Dermis blood vessel endothelial cell (primary cell): ENCODE measurements at places on chromosomes 7 and 10. TPM values are rescaled to one million over a fixed set of nuclear protein-coding genes. Genes with fewer than 3 reads are reported as not detected.

The IQCE gene
- total RNA-seq = 6.0 and 10.4 TPM in 2 replicates

The FANK1 gene
- 0.51 and 0.65 TPM in 2 replicates for total RNA-seq

The GPRIN2 gene
- 0.09 and 0.17 TPM in 2 replicates for total RNA-seq

The SEMA3C gene
- 0.85 and 4.2 TPM in 2 replicates for total RNA-seq

The PAX2 gene
- 0.14 and 0.51 TPM in 2 replicates for total RNA-seq

The TMEM213 gene
- not detected in 2 replicates for total RNA-seq

The HOXA9 gene
- 9.0 and 11.8 TPM in 2 replicates for total RNA-seq

The PIK3CG gene
- 4.1 and 6.6 TPM in 2 replicates for total RNA-seq

The KNDC1 gene
- 0.28 TPM in 1 of 2 replicates, not detected in the other for total RNA-seq

The PRKG1 gene
- 1.3 and 4.1 TPM in 2 replicates for total RNA-seq

The PTF1A gene
- not detected in 2 replicates for total RNA-seq

The VPS37D gene
- total RNA-seq = 2.5 and 5.4 TPM in 2 replicates

The LIPF gene
- total RNA-seq = not detected in 2 replicates

The AKR1B15 gene
- not detected in 2 replicates for total RNA-seq

The PILRA gene
- total RNA-seq = 0.68 TPM in 1 of 2 replicates, not detected in the other

The SLC12A9 gene
- 37.1 and 39.9 TPM in 2 replicates for total RNA-seq

The PON3 gene
- total RNA-seq = 0.85 and 0.93 TPM in 2 replicates

The SPDYE6 gene
- total RNA-seq = not detected in 2 replicates

The CLIP2 gene
- total RNA-seq = 40.7 and 43.6 TPM in 2 replicates

The FOXL3 gene
- total RNA-seq = not detected in 2 replicates

The SEMA3A gene
- 80.2 and 109 TPM in 2 replicates for total RNA-seq

The MYO3A gene
- not detected in 2 replicates for total RNA-seq

The RELN gene
- total RNA-seq = 412 and 787 TPM in 2 replicates

The ANXA11 gene
- total RNA-seq = 33.7 and 54.9 TPM in 2 replicates

The A1CF gene
- total RNA-seq = not detected in 2 replicates

The MMP21 gene
- total RNA-seq = 0.34 and 0.65 TPM in 2 replicates

The SCART1 gene
- total RNA-seq = 0.28 and 1.4 TPM in 2 replicates

The PPP2R2D gene
- 27.9 and 39.6 TPM in 2 replicates for total RNA-seq

The CELF2 gene
- total RNA-seq = 10.2 and 18.5 TPM in 2 replicates

The HABP2 gene
- total RNA-seq = under 0.01 and 0.19 TPM in 2 replicates

The PLAC9 gene
- total RNA-seq = 0.60 and 0.68 TPM in 2 replicates

The VWDE gene
- total RNA-seq = not detected in 2 replicates

The INA gene
- total RNA-seq = 0.14 TPM in 1 of 2 replicates, not detected in the other

The SPDYE3 gene
- not detected in 2 replicates for total RNA-seq
